ENCODE measurements at places on chromosomes 2 and 18.
A peak's percentile ranks its signal among the peaks of the same experiment; 100 is the strongest.

GRCh38 chr2:127887776-127888130 lies 2.0 kb upstream of the AMMECR1L start:
- no peak for DNase-seq
- H3K27ac ChIP-seq, result no peak overlapping the region
- H3K36me3 ChIP-seq, result no peaks in the 10 kb centered on the region
- H3K27me3 ChIP-seq, result no peaks in the 10 kb centered on the region

DNA sequence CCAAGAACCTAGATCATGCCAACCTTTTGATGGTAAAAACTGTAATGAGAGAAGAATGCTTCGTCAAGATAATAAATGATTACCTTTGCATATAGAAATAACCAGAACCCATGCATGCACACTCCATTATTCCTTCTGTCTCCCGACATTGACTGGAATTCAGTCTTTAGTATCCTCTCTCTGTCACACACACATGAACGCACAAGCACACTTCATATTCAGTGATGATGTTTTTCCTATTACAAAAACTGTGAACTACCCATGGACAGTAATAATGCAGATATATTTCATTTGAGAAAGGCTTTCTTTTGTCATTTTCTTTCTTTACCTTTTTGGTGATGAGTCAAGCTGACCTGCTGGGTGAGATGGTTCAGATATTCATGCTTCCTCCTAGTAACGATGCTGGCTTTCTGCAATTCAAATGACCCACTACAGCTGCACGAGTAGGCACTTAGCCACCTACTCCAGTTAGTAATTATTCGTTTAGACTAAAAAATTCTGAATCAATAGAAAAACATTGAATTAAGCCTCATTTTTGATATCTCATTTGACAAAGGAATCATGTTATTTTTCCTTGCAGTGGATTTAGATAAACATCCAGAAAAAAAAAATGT lies 382.2 kb downstream of the TGIF1 start:
- H3K4me1 ChIP-seq, result no peaks in the 10 kb centered on the region
- peaks cover 2% of the 10 kb centered on the region for H3K27me3 ChIP-seq
- no peak overlapping the region for H3K4me3 ChIP-seq
- H3K27ac ChIP-seq, result no peak overlapping the region

DNA sequence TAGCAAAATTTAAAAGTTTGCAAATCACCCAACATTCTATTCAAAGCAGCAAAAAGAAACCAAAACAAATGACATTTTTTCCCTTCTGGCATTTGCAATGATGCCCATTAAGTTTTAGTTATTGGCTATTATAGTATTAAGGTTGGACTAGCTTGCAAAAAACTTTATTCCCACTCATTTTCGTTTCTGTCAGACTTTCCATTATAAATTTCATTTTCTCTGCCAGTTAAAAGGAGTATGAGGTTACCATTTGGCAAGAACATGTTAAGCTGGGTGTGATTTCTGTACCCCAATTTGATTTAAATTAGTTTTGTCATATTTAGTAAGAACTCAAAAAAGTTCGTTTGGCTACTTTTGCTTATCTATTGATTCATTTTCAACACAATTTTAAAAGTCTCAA lies 187.9 kb downstream of the TCF4 start:
- no peak overlapping the region for H3K27ac ChIP-seq
- no peak for DNase-seq
- no peak overlapping the region for H3K4me3 ChIP-seq
- no peaks in the 10 kb centered on the region for H3K36me3 ChIP-seq
- H3K4me1 ChIP-seq, result no peaks in the 10 kb centered on the region

GRCh38 chr2:5713101-5713500 lies 20.9 kb downstream of the SOX11 start:
- no peaks in the 10 kb centered on the region for H3K36me3 ChIP-seq
- DNase-seq, result no peak
- no peak overlapping the region for H3K4me3 ChIP-seq
- H3K27ac ChIP-seq, result no peak overlapping the region
- no peaks in the 10 kb centered on the region for H3K4me1 ChIP-seq

DNA sequence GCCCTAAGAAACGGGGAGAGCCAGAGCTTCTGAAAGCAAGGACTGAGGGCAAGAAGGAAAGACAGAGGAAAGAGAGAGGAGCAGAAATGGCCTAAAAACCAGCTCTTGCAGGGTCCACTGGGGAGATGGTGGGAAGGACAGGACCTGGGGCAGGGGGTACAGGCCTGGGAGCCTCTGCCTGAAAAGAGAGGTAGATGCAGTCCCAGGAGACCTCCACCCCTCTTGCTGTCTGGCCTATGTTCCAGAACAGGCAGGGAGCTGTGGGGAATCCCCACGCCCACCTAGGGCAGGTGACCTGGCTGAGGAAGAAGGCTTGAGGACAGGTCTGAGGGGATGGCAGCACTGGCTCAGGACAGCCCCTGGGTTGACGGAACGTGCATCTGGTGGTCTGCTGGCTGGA lies 4.6 kb downstream of the CAPN13 start:
- H3K4me3 ChIP-seq, result no peak overlapping the region
- H3K4me1 ChIP-seq, result peaks cover 10% of the 10 kb centered on the region
- no peak overlapping the region for H3K27ac ChIP-seq
- no peaks in the 10 kb centered on the region for H3K36me3 ChIP-seq

GRCh38 chr2:133452146-133452545 lies 116.1 kb downstream of the NCKAP5 start:
- no peak overlapping the region for H3K27ac ChIP-seq
- no peaks in the 10 kb centered on the region for H3K4me1 ChIP-seq
- DNase-seq, result no peak
- no peaks in the 10 kb centered on the region for H3K36me3 ChIP-seq
- H3K4me3 ChIP-seq, result no peak overlapping the region

DNA sequence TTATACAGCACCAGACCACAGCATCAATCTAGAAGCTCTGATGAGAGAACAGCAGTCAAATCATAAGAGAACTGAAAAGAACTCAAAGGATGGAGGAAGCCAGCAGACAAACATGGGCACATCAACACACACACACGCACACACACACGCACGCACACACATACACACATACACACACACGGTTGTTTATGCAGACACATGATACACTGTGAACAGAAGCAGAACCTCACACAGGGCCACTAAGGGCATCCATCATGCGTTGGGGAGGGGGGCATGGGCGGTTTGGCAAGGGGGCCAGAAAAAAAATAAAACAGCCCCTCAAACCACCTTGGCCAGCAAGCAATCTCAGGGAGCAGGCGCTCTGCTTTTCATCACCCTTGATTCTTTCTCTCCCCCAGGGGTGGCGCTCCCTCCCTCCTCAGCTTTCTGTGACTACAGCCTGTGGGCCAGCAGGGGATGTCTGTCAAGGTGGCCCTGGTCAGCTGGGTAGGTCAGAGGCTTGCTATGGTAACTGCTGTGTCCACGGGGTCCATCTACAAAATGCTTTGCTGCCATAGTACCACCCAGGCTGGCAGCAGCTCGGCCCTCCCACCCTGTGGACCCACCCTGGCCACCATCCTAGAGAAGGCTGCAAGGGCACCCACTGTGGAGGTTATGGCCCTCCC lies 318.0 kb downstream of the CELF4 start:
- DNase-seq, result no peak
- peaks cover 5% of the 10 kb centered on the region for H3K27me3 ChIP-seq
- no peak overlapping the region for H3K27ac ChIP-seq

GRCh38 chr18:43277164-43277600 lies at the start of gene SYT4:
Gene SYT4, minus strand, starts transcription at chr18:43277490. Its CDS starts 209 bp downstream, at chr18:43277281.
- H3K4me3 ChIP-seq, result no peak within 1 kb of the TSS
- peaks cover 2% of the 10 kb centered on the region for H3K27me3 ChIP-seq
- no peak within 1 kb of the TSS for H3K27ac ChIP-seq
- H3K4me1 ChIP-seq, result no peaks in the 10 kb centered on the region
- no peak for DNase-seq
- H3K36me3 ChIP-seq, result no peaks in the 10 kb centered on the region

DNA sequence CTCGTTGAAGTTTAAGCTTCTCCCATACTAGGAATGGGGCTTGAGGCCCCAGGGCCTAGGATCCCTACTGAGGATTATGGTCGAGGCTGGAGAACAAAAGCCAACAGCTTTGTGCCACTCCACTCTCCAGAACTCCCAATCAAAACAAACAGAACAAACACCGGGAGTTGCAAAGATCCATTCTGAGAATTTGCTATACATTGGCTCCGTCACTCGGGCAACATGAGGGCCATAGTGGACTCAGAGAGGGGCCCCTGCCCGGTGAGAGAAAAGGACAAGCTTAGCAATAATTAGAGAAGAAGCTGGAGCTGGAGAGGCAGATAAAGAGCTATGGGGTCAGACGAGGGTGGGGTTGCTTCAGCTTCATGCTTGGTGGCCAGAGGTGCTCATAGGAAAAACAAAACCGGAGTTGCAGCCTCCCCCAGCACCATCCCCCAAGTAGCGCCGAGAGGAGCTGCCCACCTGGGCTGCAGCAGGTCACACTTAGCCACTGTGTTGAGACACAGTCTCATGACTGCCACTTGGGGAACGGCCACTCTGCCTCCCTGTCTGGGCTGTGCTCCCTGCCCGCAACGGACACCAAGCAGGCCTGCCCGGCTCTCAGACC lies 142.3 kb upstream of the HAAO start:
- no peak overlapping the region for H3K4me3 ChIP-seq
- no peak overlapping the region for H3K27ac ChIP-seq
- DNase-seq, result no peak
- H3K27me3 ChIP-seq, result no peaks in the 10 kb centered on the region
- no peaks in the 10 kb centered on the region for H3K36me3 ChIP-seq

- H3K27me3 ChIP-seq, result no peaks in the 10 kb centered on the region
- H3K4me3 ChIP-seq, result peak overlapping the region; percentile 10
- H3K27ac ChIP-seq, result no peak overlapping the region
- no peak for DNase-seq
- peaks cover 30% of the 10 kb centered on the region for H3K4me1 ChIP-seq
These were observed 29.8 kb downstream of the KLF7 start for GRCh38 chr2:207135801-207136457.

DNA sequence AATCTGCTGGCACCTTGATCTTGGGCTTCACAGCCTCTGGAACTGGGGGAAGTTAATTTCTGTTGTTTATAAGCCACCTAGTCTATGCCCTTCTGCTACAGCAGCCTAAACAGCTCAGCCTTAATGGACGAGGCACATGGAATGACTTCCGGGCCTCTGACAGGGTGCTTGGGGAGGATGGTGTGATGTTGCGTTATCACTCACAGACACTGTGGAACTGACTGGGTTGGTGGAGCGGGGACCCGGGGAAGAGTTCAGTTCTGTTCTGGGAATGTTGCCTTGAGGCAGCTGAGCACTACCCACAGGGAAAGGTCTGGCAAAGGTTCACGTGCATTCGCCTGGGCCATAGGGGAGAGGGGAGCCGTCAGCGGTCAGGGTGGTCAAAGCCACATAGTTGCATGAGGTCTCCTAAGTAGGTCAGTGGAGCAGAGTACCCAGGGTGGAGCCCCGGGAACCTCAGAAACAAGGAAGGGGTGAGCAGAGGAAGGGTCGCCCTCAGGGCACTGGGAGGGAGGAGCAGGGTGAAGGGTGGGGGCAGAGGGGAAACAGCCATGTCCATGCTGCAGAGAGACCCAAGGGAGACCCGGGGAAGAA lies 36.2 kb downstream of the LRRFIP1 start:
- no peaks in the 10 kb centered on the region for H3K4me1 ChIP-seq
- H3K27me3 ChIP-seq, result no peaks in the 10 kb centered on the region
- H3K27ac ChIP-seq, result no peak overlapping the region
- DNase-seq, result no peak

DNA sequence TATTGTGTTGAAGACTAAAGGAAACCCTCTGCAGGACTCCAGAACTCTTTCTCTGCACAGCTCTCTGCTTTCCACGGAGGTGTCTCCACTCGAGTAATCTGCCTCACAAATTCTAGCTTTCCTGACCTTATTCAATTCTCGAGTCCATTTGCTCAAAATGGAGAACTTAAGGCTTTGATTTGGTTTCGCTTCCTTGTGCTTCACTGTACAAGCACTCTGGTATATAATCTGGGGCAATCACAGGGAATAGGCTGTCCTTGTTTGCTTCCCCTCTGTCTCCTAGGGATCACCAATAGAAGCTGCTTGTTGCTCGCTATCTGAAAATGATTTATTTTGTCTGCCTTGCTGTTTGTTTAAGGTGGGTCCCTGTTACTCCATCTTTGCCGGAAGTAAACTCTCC lies 129.1 kb upstream of the DOCK10 start:
- no peak overlapping the region for H3K4me3 ChIP-seq
- no peaks in the 10 kb centered on the region for H3K36me3 ChIP-seq
- H3K27ac ChIP-seq, result no peak overlapping the region
- no peak for DNase-seq
- H3K4me1 ChIP-seq, result no peaks in the 10 kb centered on the region

GRCh38 chr18:26579941-26580618 lies 31.7 kb upstream of the KCTD1 start:
- H3K27me3 ChIP-seq, result peaks cover 5% of the 10 kb centered on the region
- DNase-seq, result no peak
- no peaks in the 10 kb centered on the region for H3K36me3 ChIP-seq
- no peak overlapping the region for H3K4me3 ChIP-seq
- no peak overlapping the region for H3K27ac ChIP-seq
- H3K4me1 ChIP-seq, result peaks cover 3% of the 10 kb centered on the region

DNA sequence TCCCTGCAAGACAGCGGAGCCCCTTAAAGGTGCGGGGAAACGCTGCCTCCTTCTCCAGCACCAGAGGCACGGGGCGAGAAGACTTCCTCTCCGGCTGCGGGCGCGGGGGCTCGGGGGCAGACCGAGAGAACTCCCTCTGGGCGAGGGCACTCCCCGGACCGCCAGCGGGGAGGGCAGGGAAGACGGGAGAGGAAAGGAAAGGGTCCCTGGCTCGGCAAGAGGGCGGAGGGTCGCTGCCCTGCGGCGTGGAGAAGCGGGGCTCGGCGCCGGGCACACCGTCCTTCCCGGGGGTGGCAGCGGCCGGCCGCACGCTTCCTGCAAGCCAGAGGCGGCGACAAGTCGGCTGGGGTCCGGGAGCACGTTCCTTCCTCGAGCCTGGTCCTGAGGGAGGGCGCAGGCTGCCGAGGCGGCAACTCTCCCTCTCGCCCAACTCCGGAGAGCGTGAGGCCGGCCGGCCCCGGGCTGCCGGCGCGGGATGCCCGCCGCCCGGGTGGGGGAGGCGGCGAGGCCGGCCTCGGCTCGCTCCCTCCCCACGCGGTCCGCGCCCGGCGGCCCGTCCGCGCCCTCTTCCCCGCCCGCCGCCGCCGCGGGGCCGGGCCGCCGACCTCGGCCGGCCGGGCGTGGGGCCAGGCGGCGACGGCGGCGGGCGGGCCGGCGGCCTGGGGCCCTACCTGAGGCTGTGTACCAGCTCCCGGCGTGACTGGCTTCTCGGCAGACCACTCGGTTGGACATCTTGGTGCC lies 1.1 kb downstream of the MEMO1 start:
- H3K4me1 ChIP-seq, result peaks cover 29% of the 10 kb centered on the region
- no peaks in the 10 kb centered on the region for H3K27me3 ChIP-seq
- peak overlapping the region; percentile 66 for H3K4me3 ChIP-seq
- peak; percentile 14 for DNase-seq

GRCh38 chr2:173090973-173091660 lies 15.5 kb downstream of the MAP3K20 start:
- H3K36me3 ChIP-seq, result no peaks in the 10 kb centered on the region
- no peak for DNase-seq
- no peaks in the 10 kb centered on the region for H3K4me1 ChIP-seq
- no peaks in the 10 kb centered on the region for H3K27me3 ChIP-seq
- no peak overlapping the region for H3K27ac ChIP-seq
- no peak overlapping the region for H3K4me3 ChIP-seq
